ENCODE measurements at places on chromosomes 5 and 9. TPM values are rescaled to one million over a fixed set of nuclear protein-coding genes. Genes with fewer than 3 reads are reported as not detected.

The RMI1 gene
- total RNA-seq: 6.4 TPM

The FABP6 gene
- 9.4 TPM for total RNA-seq

The HTR4 gene
- total RNA-seq: 0.35 TPM

The PCDHA1 gene
- 0.07 TPM for total RNA-seq

DNA sequence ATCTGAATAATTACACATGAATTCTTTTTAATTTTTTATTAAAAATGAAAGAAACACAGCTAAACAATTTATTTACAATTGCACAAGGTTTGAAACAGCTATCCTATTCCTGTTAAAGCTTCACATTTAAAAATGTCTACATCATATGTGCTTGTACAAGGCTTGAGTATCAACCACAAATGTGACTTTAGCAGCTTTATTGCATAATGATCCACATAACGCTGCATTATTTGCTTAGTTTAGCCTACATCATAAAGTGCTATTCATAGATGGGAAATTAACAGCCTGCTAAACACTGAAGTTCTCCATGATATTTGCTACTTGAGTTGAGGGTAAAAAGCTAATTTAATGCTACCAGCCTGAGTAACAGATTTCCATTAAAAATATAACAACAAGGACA, 45.0 kb downstream of the TRIM36 start:
- no peak for DNase-seq

DNA sequence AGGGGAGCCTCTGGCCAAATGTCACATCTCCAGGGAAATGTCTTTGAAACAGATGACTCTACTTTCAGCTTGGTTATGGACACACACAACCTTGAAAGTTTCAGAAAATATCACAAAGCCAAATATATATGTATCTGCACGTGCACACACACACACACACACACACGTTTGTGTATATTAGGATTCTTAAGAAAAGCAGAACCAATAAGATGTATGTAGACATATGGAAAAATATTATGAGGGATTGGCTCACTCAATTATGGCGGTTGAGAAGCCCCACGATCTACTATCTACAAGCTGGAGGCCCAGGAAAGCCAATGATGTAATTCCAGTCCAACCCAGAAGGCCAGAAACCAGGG, 194.9 kb downstream of the PALM2AKAP2 start:
- no peak for DNase-seq

DNA sequence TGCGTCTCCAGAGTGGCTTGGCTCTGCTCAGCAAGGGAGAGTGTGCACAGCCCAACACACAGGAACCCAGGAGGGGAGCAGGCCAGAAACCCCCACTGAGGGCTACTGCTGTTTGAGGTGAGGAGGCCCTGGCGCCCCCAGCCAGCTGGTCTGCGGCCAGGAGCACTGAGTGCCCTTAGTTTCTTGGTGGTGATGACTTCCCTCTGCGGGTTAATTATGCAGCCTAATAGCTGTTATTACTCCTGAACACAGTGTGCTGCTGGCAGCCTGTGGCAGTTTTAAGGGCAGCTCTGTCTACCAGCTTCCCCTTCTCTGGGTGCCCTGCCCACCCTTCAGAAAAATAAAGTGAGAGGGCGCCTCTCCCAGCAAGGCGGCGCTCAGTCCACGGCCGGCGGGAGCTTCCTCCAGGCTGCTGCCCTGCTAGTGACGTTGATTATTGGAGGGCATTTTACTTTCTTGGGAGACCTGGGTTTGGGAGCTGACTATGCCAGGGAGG, 19.2 kb downstream of the GADD45G start:
- DNase-seq: no peak

DNA sequence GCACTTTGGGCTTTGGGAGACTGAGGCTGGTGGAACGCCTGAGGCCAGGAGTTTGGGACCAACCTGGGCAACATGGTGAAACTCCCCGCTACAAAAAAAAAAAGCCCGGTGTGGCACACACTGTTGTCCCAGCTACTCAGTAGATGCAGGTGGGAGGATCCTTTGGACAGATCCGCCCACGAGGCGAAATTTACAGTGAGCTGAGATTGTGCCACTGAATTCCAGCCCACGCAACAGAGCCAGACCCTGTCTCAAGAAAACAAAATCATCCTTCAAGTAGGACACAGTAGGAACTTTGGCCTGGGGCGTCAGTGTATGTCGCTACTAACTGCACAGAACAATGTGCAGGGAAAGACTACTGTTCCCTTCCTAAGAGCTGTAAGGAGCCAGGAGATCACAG, 4.8 kb downstream of the RPS14 start:
- DNase-seq: no peak

DNA sequence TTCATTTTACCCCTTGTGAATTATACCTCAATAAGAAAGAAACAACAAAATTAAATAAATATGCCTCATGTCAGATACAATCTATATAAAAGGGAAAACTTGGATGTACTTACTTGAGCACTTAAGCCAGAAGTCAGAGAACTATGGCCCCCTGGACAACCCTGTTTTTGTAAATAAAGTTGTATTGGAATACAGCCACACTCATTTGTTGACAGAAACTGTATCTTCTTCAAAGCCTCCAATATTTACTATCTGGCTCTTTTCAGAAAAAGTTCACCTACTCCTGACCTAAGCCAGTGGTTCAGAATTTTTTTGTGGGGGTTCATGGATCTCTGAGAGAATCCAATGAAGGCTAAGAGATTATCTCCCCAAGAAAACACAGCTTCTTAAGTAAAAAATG, 45.3 kb upstream of the RASEF start:
- DNase-seq: no peak

- no peak for DNase-seq
These were observed 116.5 kb upstream of the FBXL7 start for GRCh38 chr5:15383469-15383868.

GRCh38 chr5:55668356-55668755, 43.8 kb downstream of the SLC38A9 start:
- no peak for DNase-seq

DNA sequence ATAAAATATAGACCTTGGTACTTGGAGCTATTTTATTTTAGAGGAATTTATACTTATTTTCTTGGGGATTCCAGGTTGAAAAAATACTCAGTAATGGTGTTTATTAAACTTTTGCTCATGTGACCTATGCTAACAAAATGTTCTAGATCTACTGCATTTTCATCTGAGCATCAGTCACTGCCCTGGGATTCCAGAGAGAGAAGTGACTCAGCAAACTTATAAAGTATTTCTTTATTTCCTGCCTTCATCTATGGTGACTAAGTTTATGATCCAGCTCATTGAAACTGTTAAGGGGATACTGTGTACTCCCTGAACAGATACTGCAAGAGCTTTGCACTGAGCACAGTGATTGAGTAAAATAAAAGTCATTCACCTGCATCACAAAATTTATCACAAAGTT, 298.5 kb upstream of the CDH18 start:
- no peak for DNase-seq

DNA sequence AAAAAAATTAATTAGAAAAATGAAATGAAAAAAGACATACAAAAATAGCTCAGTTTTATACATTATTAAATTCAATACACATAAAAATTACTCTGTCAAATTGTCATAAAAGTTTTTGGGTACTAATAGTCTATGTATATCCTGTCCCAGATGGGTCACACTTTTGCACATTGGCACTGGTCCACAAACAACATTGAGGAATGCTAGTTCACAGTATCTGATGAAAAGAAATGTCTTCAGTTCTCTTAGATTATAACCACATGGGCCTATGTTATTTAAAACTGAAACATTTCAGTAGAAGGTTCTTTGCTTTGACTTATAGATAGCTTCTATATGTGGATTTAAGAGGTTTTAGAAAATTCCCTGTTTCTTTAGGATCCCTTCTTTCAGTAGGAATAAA, 39.8 kb downstream of the LNPEP start:
- DNase-seq: no peak

GRCh38 chr5:178426326-178427130, 163.7 kb downstream of the COL23A1 start:
- no peak for DNase-seq

DNA sequence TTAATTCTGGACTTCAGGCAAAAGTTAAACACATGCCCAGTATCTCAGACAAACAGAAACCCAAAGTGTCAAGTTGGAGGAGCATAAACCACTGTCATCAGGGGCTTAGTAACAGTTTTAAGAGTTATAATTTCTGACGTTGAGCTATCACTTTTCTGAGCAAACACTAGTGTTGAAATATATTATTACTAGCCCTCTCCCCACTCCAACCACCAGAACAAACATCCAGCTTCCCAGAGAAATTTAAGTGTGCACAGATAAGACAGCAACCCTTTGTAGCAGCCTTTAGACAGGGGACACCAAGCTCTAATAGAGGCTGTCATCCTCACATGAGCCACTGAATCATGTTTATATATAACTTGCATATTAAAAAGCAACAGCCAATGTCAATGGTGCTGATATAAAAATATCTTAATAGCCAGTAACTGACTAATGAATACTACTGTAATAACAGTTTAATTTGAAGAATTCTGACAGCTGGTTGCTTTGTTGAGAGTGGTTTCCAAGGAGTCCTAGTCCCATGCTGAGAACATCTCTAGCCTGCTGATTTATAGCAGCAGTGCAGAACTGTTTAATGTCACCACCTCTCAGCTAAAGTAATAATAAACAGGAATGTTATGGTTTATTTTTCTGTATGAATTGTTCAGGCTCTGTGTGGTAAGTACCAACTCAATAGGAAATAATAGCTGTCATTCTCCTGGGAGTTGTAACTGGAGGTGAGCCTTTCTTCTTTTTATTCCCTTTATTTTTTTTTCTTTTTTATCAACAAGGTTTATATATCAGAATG, 528.7 kb upstream of the ZNF608 start:
- DNase-seq: no peak

DNA sequence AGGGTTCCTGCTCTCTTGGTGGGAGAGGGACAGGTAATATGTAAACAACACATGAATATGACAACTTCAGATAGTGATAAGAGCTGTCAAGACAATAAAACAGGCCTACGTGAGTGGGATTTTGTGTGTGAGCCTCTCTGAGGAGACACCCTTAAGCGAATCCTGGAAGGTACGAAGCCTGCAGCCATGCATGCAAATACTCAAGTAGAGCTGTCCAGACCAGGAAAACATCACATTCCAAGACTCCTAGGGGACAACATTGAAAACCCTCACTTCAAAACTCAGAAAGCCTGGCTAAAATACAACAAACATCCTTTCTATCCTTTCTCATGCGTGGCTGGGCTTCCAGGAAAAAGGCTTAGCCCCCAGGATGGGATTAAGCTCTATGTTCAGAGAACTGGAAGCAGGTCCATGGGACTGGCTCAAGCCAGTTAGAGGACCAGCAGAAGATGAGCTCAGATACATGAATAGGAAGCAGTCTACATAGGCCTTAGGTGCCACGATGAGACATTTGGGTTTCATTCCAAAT, 124.8 kb upstream of the IQGAP2 start:
- DNase-seq: no peak

DNA sequence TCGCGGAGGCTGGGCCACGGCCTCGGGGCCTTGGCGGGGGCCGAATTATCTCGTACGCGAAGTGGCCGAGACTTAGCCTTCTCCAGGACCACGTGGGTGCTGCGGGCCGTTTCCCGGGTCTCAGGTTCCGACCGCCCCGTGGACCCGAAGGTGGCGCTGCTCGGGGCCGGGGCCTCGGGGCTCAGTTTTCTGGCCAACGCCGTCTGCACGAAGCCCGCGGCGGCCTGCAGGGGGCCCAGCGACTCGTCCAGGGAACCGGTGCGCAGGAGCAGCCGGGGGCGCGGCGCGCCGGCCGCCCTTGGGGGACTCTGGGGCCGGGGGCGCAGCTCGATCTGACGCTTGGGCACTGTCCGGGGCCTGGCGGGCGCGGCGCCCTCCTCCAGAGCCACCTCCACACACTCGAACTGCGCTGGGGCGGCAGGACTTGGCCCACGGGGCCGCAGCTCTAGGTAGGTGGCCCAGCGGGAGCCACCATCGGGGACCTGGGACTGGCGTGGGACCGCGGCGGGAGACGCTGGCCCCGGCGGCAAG, 716 bp downstream of the PROB1 start:
- DNase-seq: peak; percentile 77

DNA sequence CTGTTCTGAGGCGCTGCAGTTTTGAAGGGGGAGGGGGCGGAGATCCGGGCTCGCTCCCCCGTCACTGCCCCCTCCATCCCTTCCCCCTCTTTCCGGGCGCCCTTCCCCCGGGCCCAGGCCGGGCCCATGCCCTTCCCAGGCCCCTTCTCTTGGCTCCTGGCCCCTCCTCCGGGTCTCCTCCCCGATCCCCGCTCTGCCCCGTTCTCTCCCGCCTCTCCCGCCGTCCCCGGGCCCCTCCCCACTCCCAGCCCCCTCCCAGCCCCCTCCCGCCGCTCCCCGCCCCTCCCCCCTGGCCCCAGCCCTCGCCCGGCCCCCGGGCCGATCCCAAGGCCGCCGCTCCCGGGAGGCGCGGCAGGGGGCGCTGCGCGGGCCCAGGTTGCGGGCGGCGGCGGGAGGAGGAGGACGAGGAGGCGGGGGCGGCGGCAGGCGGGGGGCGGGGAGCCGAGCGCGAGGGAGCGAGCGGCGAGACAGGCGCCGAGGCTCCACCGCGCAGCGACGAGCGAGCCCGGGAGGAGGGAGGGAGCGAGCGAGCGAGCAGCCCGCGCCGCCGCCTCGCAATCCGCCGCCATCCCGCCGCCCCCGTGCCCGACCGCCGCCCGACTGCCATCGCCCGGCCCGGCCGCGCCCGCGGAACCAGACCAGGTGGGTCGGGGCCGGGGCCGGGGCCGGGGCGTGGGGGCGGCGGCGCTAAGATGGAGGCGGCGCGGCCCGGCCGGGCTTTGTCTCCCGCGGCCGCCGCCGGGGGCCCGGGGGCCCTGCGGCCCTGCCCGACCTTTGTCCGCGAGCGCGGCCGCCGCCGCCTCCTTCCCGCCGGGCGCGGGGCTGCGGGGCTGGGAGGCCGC, at the start of gene PRRC2B:
Gene PRRC2B, plus strand, starts transcription at position 465 of the 842 bp plus-strand sequence. CDS start 36,059 bp downstream, outside the sequence.
- peak; percentile 89 for DNase-seq

GRCh38 chr5:72511774-72512592, 4.8 kb upstream of the ZNF366 start:
- DNase-seq: no peak

GRCh38 chr9:120712539-120713031, 1.7 kb downstream of the MEGF9 start:
- DNase-seq: no peak

DNA sequence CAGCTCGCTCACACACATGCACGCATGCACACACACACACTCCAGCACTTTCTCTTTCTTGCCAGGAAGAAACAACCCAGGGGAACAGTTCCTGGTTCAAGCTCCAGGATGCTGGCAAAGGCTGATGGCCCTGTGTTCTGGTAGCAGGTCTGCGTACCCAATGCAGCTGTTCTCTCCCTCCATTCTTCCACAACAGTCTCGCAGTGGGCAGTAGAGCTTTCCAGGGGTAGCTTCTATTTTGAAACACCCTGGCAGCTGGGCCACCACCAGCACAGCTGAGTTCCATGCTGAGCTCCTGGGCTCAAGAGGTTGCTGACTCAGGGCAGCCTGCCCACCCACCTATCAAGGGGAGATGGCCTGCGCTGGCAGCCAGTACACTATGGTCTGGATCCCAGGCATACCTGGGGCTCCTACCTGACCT, 4.7 kb downstream of the VDAC1 start:
- no peak for DNase-seq

GRCh38 chr5:27868292-27868691, 829.9 kb upstream of the CDH9 start:
- no peak for DNase-seq

DNA sequence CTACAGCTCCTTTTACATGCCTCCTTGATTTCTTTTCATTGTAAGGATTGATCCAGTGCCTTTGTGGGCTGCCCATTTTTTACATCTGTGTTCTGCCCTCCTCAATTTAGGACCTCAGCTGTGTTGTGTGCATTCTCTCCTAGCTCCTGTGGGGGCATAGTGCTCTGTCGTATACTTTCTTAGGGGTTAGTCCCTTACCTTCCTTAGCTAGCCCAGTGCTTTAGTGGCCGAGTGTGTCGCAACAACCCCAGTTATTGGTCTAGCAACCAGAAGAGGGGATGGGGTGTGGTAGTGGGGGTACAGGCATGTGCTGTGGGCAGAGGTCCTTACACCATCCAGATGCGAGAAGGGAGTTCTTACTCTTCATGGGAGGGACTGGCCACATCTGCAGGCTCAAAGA, 12.1 kb downstream of the MTRR start:
- DNase-seq: no peak
